Activated CD4-positive, alpha-beta T cell treated with anti-CD3 and anti-CD28 coated beads for 24 hours (primary cell): ENCODE measurements at places on chromosomes 11 and 22.

DNA sequence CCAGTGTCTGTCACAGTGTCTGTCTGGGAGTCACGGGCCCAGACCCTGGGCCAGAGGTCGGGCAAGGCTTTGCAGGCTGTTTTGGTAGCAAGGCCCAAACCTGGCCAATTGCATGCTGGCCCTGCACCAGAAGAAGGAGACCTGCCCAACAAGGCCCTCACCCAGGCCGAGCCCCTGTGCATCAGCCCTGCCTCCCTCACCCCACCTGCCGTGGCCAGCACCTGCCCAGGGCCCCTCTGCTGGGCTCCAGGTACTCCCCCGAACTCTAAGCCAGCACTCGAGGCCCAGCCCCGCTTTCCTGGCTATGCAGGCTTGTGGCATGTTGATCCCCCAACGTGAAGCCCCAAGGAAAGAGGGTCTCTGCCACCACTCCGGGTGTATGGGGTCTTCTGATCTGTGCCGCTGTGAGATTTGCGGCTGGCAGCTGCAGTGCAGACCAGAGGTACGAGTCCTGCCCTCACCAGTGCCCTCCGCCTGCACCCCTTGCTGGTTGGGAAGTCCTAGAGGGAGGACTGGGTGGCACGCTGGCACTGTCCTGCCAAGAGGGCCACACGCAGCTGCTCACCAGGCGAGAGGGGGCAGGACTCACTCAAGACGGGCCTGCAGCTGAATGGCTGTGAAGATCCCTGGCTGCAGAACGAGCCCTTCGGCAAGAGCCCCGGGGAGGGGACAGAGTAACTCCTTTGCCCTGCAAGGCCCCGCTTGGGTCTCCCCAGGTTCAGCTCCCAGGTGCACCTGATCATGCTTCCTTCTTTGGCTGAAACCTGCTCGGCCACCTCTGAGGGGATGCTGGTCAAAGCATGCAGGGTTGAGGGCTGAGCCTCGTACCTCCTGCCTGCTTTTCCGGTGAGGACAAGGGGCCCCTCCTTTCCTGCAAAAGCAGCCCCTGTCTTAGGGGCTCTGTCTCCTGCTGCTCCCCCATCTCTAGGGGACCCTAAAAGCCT is 6.7 kb upstream of the SEPTIN5 start:
- no peak for DNase-seq

- DNase-seq = no peak
These were observed 451.0 kb upstream of the DDI1 start for GRCh38 chr11:103585401-103585800.

- no peak for DNase-seq
These were observed 18.4 kb upstream of the TAB1 start for GRCh38 chr22:39381009-39381755.

DNA sequence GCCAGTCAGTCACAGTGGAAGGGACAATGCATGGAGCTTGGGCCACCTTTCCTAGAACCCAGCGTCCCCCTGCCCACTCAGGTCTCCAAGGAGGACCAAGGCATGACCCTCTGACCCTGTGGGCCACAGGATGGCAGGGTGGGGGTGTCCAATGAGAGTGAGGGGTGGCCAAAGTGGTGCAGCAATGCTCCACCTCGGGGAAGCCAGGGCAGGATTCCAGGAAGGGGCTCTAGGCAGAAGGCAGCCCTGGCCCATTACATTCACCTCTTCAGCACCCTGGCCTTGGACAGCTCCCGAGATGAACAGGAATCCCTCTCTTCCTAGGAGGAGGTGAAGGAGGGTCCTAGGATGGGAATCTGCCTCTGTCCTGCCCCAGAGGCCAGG is 597.5 kb downstream of the BRD1 start:
- no peak for DNase-seq

- no peak for DNase-seq
These were observed 64.0 kb downstream of the SCN3B start for GRCh38 chr11:123590296-123590912.

DNA sequence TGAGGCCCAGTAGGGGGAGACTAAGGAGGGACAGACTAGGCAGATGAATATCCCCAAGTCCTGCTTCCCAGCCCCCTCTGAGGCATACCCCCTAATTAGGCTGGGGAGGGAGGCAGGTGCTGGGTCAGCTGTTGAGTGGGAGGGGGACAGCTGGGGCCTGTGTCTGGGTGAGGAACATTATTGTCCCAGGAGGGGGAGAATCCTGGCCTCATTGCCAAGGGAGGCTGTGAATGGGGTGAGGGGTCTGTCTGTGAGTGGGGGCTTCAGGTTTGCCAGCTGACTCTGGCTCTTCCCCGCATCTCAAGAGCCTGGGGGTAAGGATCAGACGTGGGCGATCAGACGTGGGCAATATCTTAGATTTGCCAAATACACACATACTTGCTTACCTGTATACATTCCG is 2.1 kb downstream of the INPPL1 start:
- no peak for DNase-seq

GRCh38 chr22:27729246-27729645 is 72.3 kb downstream of the MN1 start:
- no peak for DNase-seq

DNA sequence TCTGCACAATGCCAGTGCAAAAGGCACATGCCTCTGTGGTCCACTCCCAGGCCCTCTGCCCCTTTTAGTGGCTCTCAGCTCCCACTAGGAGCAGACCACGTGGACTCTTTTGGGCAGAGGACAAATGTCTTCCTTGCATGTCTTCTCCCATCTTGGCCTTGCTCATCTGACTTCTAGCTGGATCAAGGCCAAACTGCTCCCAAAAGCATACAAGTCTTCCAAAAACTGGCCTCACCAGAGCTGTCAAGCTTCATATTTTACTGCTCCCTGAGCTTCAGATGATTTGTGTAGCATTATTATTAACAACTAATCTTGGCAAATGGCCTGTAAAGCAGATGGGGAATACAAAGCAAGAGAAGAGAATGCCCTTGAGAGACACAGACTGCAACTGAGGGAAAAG is 6.9 kb downstream of the SMPD1 start:
- DNase-seq = no peak

DNA sequence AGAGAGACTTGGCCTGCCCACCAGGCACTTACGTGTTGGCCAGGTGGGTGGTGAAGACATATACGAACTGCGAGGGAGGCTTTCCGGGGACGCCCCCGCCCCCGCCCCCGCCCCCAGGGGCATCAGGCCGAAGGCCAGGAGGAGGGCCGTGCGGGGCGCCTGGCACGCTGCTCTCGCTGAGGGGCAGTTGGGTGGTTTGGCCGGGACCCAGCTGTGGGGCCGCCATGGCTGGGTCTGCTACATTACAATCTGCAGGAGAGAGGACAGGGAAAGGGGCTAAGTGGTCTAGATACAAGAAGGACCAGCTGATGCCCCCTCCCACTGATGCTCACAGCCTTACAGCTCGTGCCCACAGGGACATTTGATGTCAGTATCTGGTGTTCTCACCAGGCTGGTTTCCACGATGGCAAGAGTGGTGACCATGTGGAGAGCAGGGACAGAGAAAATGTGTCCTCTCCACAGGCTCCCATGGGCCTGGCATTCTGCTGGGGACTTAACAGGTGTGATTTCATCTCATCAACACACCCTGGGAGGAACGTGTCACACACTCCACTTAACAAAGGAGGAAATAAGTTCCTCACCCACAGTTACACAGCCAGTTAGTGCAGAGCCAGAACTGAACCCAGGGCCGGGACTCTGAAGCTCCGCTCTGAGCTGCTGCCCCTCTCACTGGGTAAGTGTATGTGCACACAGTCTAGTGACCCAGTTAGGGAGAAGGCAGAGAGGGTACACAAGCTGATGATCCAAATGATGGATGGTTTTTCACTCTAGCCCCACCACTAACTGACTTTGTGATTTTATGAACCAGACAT is 19.7 kb downstream of the CXCR5 start:
- DNase-seq = no peak

DNA sequence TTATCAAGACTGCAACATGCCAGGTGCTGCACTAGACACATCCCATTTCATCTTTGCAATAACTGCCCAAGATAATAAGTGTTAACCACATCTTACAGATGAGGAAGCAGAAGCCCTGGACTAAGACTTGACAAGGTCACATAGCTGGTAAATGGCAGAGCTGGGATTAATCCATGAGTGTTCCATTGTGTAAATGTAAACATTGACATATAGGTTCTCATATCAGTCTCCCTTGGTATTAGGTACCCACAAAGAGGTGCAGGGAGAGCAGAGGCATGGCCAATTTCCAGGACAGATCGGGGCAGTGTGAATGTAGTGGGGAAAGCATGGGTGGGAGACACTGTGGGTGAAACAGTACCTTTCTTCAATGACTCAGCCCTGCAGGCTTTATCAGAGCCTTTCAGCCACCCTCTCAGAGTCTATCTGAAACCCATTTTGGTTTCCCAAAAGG is 17.9 kb downstream of the MICAL2 start:
- DNase-seq = no peak

- DNase-seq = no peak
These were observed 84.8 kb downstream of the KCNQ1 start for GRCh38 chr11:2529636-2530035.

DNA sequence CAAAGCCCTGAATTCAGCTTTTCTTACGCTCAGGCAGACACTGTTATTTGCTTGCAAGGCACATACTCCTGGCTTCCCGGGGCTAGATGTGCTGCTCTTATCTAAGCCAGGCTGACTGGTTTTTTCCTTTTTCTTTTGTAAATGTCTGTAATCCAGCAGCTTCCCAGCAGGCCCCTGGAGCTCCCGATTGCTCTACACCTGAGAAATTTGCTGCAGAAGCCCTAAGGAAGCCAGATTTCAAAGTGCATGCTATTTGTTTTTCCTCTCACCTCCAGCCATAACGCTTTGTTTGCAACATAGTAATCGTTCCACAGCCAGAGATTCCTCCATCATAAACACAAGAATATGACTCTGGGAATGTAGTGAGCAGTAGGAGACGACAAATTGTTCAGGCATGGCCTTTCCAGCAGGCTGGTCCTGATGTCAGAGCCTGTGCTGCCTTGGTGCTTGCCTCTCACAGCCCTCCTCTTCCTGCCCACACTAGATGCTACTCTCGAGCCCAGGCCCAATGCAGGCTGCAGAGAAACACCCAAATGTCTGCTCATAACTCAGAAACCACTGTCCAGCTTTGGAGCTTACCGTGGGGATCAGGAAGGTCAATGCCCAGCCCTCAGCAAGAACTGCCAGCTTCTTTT is 54.7 kb upstream of the SLC6A5 start:
- no peak for DNase-seq

- no peak for DNase-seq
These were observed 36.1 kb downstream of the UBASH3B start for GRCh38 chr11:122691549-122692150.

DNA sequence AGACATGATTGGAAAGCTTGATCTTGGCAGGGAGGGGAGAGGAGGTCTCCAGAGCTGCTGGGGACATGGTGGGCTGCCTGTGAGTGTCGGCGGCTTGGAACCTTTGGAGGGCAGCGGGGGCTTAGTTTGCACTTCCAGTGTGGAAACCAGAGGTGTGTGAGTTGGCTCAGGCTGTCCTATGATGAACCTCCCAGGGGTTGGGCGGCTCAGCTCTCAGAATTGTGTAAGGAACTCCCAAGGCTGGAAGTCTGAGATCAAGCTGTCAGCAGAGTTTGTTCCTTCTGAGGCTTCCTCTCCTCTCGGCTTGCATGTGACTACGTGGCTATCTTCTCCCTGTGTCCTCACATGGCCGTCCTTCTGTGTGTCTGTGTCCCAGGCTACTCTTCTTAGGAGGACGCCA is 87.9 kb upstream of the B3GAT1 start:
- DNase-seq = no peak

DNA sequence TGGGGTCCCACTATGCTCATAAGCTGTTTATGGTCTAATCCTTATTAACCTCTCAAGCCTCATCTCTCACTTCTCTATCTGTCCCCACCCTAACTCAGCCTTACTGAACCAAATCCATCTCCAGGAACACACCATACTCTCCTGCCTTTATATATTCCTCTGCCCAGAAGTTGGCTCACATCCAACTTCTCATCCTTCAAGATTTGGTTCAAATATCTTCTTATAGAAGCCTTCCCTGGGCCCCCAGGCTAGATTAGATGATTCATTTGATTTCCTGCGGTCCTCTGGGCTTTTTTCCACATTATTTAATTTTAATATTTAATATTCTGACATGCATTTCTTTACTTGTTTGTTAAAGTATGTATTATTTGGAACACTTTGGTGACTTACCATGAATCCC is 23.2 kb downstream of the MEI1 start:
- no peak for DNase-seq

DNA sequence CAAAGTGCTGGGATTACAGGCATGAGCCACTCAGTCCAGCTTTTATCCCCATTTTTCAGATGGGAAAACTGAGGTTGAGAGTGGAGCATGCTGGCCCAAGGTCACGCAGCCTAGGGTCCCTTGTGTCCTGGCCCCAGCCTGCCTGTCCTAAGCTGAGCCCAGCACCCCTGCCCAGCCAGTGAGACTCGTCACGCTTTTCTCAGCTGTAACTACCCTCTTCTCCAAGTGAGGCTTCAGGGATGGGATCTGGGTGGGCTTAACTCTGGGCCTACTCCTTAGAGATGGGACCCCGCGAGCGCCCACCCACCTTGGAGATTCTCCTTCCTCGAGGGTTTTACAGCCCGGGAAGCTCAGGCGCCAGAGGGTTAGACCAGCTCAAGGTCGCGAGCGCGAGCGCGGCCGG is 390 bp upstream of the TMEM151A start:
- DNase-seq = no peak

- DNase-seq = no peak
These were observed 15.3 kb downstream of the RTCB start for GRCh38 chr22:32396746-32397145.

GRCh38 chr22:29108137-29108536 is 35.3 kb downstream of the KREMEN1 start:
- DNase-seq = no peak

GRCh38 chr22:20212754-20213699 is 55.1 kb downstream of the RTN4R start:
- no peak for DNase-seq

DNA sequence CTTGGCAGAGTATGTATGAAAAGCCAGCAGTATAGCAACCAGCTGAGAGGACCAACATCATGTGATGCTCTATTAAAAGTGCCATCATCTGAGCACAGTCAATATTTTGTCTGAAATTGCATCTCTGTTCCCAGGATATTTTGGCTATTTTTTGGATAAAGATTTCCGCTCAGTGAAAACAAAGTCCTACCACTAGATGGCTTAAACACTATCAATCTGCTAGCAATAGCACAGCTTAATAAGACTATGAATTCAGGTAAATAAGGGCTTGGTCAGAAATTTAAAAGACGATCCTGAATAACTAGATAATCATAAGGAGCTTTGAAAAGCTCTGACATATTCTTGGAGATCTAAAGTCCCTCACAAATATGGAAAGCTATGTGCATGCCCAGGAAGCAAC is 74.4 kb downstream of the MS4A13 start:
- DNase-seq = no peak

GRCh38 chr11:7208391-7208790 is 43.3 kb upstream of the SYT9 start:
- DNase-seq = no peak
